ENCODE measurements at places on chromosomes 1 and 21.

- DNase-seq, result no peak
These were observed 6.3 kb upstream of the ERVH48-1 start for GRCh38 chr21:42931560-42932235.

DNA sequence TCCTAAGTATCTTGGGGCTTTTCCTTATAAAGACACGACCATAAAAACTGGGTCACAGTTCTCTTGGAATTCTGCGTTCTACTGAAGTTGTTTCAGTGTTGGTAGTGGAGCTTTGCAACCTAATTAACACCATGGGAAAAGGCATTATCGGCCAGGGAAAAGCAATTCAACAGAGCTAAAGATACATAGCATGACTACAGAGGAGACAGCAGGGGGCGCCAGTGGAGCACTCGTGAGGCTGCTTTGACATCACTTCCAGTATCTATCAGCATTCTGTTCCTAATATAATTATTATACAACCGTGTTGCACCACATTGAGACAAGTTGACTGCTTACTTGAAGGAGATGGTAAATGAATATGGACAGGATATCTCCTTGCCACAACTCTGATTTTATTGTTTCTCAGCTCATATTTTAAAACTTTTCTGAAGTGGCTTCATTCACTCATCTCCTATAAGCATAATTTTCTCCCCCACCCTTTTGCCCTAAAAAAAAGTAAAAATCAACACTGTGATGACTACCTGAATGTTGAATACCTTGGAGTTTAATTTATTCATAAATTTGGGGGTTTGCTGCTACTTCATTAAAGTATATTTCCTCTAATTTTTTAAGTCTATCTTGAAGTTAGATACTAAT, 39.4 kb downstream of the ZP4 start:
- peak; percentile 56 for DNase-seq

- DNase-seq, result no peak
These were observed 15.1 kb downstream of the LCA5L start for GRCh38 chr21:39430457-39430856.

DNA sequence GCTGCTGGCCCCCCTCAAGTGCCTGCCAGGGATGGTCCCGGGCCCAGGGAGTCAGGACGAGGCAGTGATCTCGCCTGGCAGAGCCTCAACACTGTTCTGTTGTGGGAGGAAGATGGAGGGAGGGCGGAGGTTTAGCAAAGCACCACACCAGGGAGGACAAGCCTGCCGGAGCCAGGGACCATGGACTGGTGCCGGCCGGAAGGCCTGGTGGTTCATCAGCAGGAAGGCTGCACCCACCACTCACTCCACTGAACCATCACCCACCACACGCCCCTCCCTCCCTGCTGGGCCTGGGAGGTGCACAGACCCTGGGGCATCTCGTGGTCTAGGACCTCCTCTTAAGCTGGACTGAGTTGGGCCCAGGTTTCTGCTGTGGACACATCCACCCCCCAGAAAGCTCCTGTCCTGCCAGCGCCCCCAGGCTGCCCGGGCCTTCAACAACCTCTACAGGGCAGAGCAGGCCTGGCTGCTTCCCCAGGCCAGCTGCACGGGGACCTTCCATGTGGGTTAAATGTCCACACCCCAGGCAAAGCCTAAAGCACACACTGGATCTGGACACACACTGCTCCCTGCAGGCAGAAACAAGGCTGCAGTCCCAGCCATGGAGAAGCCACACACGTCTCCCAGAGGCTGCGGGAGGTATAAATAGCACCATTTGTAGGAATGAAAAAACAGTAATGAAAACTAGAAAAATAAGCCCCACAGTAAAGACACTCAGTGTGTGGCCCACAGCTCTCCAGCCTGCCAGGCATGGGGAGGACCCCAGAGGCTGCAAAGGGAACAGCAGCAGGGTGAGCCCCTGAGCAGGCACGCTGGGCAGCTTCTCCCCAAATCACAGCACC, 10.4 kb upstream of the TMEM240 start:
- peak; percentile 31 for DNase-seq

DNA sequence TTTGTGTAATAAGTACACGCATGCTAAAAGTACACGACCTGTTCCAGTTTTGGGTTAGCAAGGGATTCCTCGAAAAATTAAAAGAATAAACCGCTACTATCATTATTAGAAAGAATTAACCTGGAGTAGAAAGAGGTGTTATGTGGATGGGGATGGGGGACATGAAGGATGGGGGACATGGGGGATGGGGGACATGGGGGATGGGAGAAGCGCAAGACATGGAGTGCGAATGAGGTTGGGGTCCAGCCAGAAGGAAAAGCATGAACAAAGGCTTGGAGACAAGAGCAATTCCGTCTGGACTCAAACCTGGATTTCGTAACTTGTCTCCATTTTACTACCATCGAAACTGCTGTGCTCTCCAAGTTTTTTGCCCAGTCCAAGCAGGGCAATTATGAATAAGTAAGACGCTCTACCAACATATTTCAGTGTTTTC, 591 bp upstream of the KDM1A start:
- no peak for DNase-seq

GRCh38 chr1:212309967-212310366, 24.8 kb downstream of the PPP2R5A start:
- DNase-seq, result no peak

DNA sequence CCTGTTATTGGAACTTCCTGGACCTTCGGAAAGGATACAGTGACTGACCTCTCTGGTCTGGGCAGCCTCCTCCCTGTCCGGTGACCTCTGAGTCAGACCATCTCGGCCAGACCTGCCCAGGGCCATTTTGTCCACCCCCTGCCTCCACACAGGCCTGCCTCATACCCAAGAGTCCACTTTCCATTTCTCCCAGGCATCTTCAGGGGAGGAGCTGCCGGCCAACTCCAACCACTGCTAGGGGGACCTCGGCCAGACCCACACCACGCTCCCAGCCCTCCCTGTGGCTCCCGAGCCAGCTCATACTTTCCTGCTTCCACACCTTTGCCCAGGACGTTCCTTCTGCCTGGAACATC, 29.5 kb upstream of the RUNX3 start:
- peak; percentile 25 for DNase-seq
